ENCODE measurements at places on chromosomes 3 and 15.

- DNase-seq: no peak
Measured at GRCh38 chr15:76588811-76589747, 252.5 kb downstream of the ISL2 start.

- no peak for DNase-seq
Measured at GRCh38 chr15:28881600-28881999, 4.2 kb upstream of the APBA2 start.

DNA sequence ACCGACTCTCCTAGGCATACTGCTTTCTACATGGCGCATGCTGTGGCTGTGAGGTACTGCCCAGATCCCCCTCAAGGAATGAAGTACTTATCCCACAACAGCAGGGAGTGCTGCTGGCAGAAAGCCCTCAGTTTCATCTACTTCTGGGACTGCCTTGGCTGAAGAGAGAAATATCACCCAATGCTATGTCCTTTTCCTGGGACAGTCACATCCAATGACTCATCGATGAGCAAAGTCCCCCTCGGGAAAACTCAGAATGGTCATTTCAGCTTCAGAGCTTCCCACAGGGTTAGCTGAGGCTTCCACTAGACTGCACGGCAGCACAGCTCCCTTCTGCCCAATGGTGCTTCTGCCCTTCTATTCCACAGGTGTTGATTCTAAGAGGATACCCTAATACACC lies 3.6 kb upstream of the NMD3 start:
- DNase-seq: no peak

- DNase-seq: peak; percentile 37
Measured at GRCh38 chr3:146160964-146161662, at the start of gene PLOD2. PLOD2 (minus strand) TSS chr3:146161184; CDS start chr3:146160989, 195 bp downstream.

DNA sequence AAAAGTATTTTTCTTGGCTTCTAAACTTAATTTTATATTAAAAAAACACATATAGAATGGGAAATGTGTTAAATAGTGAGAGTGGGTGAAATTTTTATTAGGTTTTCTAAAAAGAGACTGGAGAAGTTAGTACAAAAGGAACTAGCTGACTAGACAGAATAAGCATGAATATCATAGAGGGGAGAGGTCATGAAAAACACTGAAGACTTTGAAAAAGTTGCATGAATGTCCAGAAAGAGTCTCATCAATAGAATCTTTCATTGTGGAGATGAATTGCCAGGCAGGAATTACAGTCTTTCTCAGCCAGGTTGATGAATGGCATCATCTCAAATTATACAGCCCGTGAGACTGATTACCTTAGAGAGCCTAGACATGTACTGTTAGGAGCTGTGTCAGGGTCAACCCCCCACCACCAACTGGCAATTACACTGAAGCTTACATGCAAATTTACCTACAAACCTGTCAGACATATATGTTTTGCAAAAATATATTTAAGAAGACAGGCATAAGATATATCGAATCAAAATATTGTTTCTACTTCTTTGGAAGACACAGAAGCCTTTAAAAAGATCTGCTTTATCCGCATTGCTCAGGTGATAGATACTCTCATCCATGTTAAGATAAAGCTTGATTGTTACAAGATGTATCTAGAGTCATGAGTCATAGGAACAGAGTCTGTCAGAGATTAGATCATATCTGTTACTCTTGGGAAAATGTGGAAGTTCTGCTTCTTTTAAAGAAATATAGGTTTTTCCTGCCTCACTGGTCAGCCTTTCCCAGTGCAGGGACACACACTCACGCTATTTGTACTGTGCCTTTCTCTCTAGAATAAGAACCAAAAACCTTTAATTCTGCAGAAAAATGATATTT lies 34.8 kb upstream of the PFN2 start:
- DNase-seq: no peak

GRCh38 chr3:45026957-45027356 lies 854 bp downstream of the CLEC3B start:
- no peak for DNase-seq
